ENCODE measurements at places on chromosomes 12 and 14.

- DNase-seq, result no peak
Observed at GRCh38 chr14:57612946-57613345, 119.3 kb upstream of the CCDC198 start.

DNA sequence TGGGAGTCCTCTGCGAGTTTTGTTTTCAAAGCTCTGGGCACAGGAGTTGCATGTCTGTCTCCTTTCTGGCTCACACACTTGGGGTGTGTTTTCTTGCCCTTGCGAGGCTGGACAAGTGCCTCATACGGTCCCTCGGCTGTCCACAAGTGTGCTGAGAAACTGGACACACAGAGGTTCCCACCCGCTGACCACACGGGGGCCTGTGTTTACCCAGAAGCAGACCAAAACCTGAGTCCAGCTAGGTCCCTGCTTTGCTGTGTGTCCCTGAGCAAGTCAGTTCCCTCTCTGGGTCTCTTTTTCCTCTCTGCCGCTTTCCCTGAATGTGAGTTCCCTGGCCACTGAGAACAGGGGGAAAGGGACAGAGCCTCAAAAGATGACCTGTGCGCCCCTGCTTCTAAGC is 678 bp upstream of the OAS2 start:
- no peak for DNase-seq

GRCh38 chr12:115174920-115175319 is 490.9 kb upstream of the TBX3 start:
- DNase-seq, result no peak

- no peak for DNase-seq
Observed at GRCh38 chr14:94876306-94876705, 106.4 kb upstream of the GSC start.

GRCh38 chr12:5396541-5396940 is 35.4 kb upstream of the NTF3 start:
- no peak for DNase-seq

DNA sequence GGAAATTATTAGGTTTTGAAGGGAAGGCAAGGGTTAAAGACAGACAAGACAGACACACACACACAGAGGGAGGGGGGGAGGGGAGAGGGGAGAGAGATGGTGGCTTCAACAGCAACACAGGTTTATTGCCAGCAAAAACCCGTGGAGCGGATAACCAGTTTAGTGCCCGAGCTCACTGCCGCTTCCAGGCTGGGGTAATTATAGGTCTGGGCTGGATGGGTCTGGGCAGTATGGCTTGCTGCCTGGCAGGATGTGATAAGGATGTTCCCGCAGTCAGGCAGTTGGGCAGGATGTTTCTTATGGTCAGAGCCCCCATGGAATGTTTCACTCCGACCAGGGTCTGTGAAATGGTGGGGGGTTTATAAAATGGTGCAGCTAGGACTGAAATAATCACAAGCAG is 4.4 kb upstream of the TDRD9 start:
- DNase-seq, result no peak

- DNase-seq, result no peak
Observed at GRCh38 chr14:64788706-64789105, 84.5 kb downstream of the PLEKHG3 start.

Data from CD8-positive, alpha-beta T cell (primary cell).